Activated CD8-positive, alpha-beta memory T cell treated with anti-CD3 and anti-CD28 coated beads, Interleukin-2, amount 10 ng/mL, durations not matched to agents 7 days and 5 days (primary cell): ENCODE measurements at places on chromosomes 12 and 14. TPM values are rescaled to one million over a fixed set of nuclear protein-coding genes. Genes with fewer than 3 reads are reported as not detected.

- no peaks in the 10 kb centered on the region for H3K4me1 ChIP-seq
- H3K4me3 ChIP-seq = no peak overlapping the region
- no peak for DNase-seq
- no peaks in the 10 kb centered on the region for H3K27me3 ChIP-seq
- H3K36me3 ChIP-seq = no peaks in the 10 kb centered on the region
These were observed 16.3 kb upstream of the NOS1 start for GRCh38 chr12:117377758-117378157.

DNA sequence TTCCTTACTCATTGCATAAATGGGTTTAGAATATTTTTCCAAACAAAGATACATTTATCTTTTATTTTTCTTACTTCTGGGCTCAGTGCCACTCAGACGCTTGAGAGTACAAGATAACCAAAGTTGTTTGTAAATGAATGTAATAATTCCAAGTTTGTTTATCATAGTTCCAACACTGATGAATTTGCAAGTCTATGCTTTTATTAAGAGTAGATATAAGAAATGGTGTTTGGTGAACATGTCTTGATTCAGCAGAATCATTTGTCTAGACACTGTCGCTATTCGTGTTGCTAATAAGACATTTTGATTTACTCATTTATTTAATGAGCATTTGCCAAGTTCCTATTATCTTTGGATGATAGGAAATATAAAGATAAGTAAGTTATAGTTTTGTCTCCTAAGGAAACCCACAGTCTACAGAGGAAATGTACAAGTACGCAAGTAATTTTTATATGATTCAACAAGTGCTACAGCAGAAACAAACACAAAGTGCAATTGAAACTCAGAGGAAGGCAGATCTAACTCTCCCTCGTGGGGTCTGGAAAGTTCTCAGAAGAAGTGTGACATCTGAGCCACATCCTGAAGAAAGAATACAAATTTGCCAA is 132.8 kb upstream of the FSCB start:
- no peaks in the 10 kb centered on the region for H3K4me1 ChIP-seq
- H3K4me3 ChIP-seq = no peak overlapping the region
- H3K36me3 ChIP-seq = no peaks in the 10 kb centered on the region
- no peaks in the 10 kb centered on the region for H3K27me3 ChIP-seq
- H3K27ac ChIP-seq = no peak overlapping the region

FAM181A gene
- not detected for total RNA-seq

DNA sequence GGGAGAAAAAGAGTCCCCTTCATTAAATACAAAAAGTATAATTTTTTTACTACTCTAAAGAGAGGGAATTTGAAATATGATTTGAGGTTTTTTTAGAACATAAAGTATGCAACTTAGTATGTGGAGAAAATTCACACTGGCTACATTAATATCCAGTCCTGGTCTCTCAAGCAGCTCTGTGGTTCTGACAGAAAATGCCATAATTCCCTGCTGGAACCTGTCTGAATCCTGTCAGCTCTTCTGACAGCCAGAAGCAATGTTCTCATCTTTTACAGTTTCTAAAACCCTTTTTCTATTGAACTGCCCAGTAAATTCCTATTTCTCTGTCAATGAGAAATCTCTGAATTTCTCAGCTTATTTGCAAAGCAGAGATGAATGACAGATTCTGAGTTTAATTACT is 13.4 kb upstream of the NOVA1 start:
- H3K27me3 ChIP-seq = no peaks in the 10 kb centered on the region
- no peak for DNase-seq
- H3K4me3 ChIP-seq = no peak overlapping the region
- no peaks in the 10 kb centered on the region for H3K36me3 ChIP-seq
- H3K27ac ChIP-seq = no peak overlapping the region

- H3K27me3 ChIP-seq = no peaks in the 10 kb centered on the region
- no peaks in the 10 kb centered on the region for H3K36me3 ChIP-seq
- DNase-seq = no peak
- no peak overlapping the region for H3K27ac ChIP-seq
These were observed 33.8 kb downstream of the ZFHX2 start for GRCh38 chr14:23517650-23518326.

- no peaks in the 10 kb centered on the region for H3K27me3 ChIP-seq
- peaks cover 42% of the 10 kb centered on the region for H3K4me1 ChIP-seq
- H3K36me3 ChIP-seq = peaks cover 57% of the 10 kb centered on the region
- H3K27ac ChIP-seq = peak overlapping the region; percentile 86
- H3K4me3 ChIP-seq = no peak overlapping the region
- DNase-seq = no peak
These were observed 2.7 kb downstream of the CHD4 start for GRCh38 chr12:6604259-6605029.

NTF3 gene
- total RNA-seq = not detected

DNA sequence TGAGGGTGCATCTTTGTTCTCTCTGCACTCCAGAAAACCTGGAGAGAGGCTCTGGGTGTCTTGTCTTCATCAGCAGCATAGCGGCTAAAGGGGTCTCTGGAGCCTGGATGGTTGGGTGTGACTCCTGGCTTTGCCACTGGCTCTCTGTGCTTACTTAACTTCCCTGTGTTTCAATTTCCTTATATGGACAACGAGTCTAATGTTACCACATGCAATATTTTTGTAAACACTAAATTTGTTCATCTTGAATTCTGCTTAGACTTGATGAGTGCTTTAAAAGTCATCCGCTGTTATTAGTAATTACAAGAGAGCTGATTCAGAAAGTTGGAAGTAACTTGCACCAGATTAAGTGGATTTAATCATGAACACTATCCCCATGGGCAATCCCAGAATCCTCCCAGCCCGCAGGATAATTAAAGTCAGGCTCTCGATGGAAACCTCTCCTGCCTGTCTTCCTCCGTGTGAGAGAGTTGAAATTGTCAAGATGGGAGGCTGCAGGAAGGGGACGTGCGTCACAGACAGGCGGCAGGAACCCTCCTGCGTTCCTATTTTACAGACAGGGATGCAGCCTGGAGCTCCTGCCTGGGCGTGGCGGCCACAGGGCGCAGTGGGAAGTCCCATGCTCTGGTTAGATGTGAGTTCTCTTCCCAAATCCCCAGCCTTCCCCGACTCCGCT is 201.2 kb downstream of the TTC8 start:
- peaks cover 74% of the 10 kb centered on the region for H3K27me3 ChIP-seq
- H3K27ac ChIP-seq = no peak overlapping the region
- peaks cover 7% of the 10 kb centered on the region for H3K4me1 ChIP-seq
- H3K4me3 ChIP-seq = no peak overlapping the region
- DNase-seq = no peak

DNA sequence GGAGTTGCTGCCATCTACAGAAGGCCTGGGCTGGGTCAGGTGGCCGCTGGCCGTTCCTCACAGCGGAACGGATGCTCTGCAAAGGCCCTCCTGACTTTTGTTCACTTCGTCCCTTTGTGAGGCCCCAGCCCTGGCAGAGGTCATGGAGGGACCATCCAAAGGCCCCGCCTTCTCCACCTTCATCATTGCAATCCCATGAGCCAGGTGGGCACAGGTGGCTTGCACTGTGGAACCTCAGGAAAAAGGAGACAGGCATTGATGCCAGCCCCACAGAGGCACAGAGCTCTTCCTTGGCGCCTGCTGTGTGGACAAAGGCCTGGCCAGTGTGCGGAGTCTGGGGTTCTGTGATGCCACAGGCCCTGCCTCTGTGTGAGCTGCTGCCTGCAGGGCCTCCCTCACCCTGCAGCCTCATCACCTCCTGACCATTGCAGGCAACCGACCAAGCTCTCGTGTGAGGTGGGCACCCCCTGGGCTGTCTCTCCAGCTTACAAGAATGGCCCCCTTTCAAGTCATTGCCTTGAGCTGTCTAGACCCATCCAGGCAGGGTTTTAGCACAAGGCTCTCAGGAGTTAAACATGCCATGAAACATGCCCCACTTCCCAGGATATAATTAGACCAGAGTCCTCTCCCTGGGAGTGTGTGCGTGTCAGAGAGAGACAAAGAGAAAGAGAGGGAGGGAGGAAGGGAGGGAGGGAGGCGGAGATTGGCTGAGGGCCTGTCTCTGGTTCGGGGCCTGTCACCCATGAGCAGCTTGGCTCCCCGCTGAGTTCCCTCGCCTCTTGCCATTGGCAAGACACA is 19.3 kb downstream of the NFKBIA start:
- no peaks in the 10 kb centered on the region for H3K27me3 ChIP-seq
- no peak for DNase-seq
- H3K4me1 ChIP-seq = no peaks in the 10 kb centered on the region
- H3K27ac ChIP-seq = no peak overlapping the region
- H3K36me3 ChIP-seq = no peaks in the 10 kb centered on the region

BLOC1S1 gene
- total RNA-seq = 152 TPM

- DNase-seq = no peak
- H3K4me1 ChIP-seq = no peaks in the 10 kb centered on the region
- no peaks in the 10 kb centered on the region for H3K27me3 ChIP-seq
- no peak overlapping the region for H3K27ac ChIP-seq
- no peaks in the 10 kb centered on the region for H3K36me3 ChIP-seq
- H3K4me3 ChIP-seq = no peak overlapping the region
These were observed 159.6 kb downstream of the KCNA5 start for GRCh38 chr12:5203274-5203673.

- no peak for DNase-seq
- H3K36me3 ChIP-seq = no peaks in the 10 kb centered on the region
- no peaks in the 10 kb centered on the region for H3K27me3 ChIP-seq
- no peak overlapping the region for H3K27ac ChIP-seq
These were observed 438.9 kb downstream of the NAV3 start for GRCh38 chr12:78269620-78270019.

DNA sequence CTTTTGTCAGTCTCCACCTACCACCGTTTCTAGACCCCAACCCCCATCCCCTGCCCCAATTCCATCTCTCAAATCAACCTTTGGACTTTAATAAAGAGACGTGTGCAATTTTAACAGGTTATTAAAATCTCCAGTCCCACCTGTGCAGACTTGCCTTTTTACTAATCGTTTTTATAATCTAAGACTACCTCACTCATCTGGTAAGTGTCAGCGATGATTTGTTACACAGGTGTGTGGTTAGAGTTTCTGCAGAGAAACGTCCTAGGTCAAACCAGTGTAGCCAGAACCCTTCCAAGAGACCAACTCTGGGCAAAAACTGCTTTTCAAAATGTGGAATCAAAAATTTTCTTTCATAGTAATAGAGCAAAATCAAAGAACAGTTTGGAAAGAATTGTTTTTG is 60.4 kb upstream of the PELI2 start:
- H3K4me3 ChIP-seq = no peak overlapping the region
- DNase-seq = no peak
- H3K4me1 ChIP-seq = no peaks in the 10 kb centered on the region
- no peaks in the 10 kb centered on the region for H3K36me3 ChIP-seq
- peaks cover 24% of the 10 kb centered on the region for H3K27me3 ChIP-seq

DNA sequence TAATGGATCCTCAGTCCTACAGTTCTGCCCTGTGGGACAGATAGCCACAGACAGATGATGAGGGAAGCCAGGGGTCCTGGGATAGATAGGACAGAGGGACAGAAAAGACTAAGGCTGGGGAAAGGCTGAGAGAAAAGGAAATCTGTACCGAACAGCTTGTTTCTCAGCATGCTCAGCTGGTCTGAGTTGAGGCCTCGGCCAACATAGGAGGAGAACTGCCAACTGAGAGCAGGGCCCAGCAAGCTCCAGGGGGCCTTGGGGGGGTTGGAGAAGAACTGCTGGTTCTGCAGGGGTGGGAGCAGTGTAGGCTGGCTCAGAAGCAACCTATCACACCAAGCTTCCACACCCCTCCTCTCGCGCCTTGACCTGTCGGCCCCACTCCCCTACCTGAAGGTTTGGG is 10.1 kb downstream of the IL23A start:
- H3K4me1 ChIP-seq = peaks cover 4% of the 10 kb centered on the region
- no peaks in the 10 kb centered on the region for H3K27me3 ChIP-seq
- peaks cover 61% of the 10 kb centered on the region for H3K36me3 ChIP-seq
- no peak overlapping the region for H3K4me3 ChIP-seq

RNU7-1 gene
- not detected for total RNA-seq

DNA sequence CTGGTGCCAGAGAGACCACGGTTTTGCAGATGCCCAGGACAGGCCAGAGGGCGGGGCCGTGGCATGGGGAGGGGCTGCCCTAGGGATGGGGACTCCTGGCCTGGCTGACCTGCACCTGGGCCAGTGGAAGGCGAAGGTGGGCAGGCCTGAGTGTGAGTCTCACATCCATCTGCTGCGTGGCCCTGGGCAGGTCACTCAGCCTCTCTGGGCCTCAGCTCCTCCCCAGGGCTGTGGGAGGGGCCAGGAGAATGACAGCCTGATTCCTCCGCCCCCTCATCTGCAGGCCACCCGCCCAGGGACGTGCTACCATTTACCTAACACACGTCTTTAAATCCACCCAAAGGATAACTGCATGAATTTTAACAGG is 90.9 kb downstream of the GALNT9 start:
- no peak overlapping the region for H3K4me3 ChIP-seq
- DNase-seq = no peak
- no peaks in the 10 kb centered on the region for H3K4me1 ChIP-seq
- no peak overlapping the region for H3K27ac ChIP-seq

TMEM233 gene
- not detected for total RNA-seq

DNA sequence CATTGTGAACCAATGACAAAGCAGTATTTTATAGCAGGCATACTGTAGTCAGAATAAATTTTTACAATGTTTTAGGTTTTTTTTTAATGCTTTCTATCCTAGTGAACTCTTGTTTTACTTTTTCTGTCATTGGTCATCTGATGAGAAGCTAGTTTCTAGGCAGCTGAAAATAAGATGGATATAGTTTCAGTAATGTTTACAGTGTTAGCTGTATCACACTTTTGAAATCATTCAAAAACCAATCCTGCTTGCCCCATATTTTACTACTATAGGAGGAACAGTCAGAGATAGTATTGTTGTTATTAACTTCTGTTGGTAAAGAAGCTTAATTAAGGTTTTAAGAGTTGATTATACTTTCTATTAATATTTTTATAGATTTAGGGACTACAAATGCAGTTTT is 24.5 kb downstream of the USP15 start:
- no peaks in the 10 kb centered on the region for H3K27me3 ChIP-seq
- H3K36me3 ChIP-seq = peaks cover 65% of the 10 kb centered on the region
- peaks cover 62% of the 10 kb centered on the region for H3K4me1 ChIP-seq
- DNase-seq = no peak

SALL2 gene
- total RNA-seq = 1.5 TPM

GRCh38 chr12:40762072-40762471 is 69.8 kb downstream of the CNTN1 start:
- no peaks in the 10 kb centered on the region for H3K36me3 ChIP-seq
- no peaks in the 10 kb centered on the region for H3K27me3 ChIP-seq
- DNase-seq = no peak
- H3K4me3 ChIP-seq = no peak overlapping the region

GRCh38 chr12:57548488-57548887 is 1.4 kb upstream of the KIF5A start:
- peaks cover 64% of the 10 kb centered on the region for H3K4me1 ChIP-seq
- H3K27me3 ChIP-seq = peaks cover 11% of the 10 kb centered on the region
- DNase-seq = no peak
- H3K4me3 ChIP-seq = no peak overlapping the region
- H3K27ac ChIP-seq = no peak overlapping the region
